ENCODE measurements at places on chromosomes 16 and 17.

DNA sequence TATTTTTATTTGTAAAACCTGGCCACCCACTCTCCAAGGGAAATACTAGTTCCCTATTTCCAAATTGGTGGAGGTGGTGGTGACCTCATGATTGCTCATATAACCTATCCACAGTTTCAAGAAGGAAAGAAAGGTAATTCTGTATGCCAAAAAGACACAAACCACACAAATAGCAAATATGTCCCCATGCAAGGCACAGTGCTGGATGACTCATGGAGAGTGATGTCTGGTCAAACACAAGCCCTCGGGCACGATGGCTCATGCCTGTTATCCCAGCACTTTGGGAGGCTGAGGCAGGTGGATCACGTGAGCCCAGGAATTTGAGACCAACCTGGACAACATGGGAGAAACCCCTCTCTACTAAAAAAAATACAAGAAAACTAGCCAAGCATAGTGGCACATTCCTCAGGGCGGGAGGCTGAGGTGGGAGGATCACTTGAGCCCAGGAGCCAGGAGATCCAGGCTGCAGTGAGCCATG, 64.2 kb downstream of the GNA13 start:
- no peak for DNase-seq

DNA sequence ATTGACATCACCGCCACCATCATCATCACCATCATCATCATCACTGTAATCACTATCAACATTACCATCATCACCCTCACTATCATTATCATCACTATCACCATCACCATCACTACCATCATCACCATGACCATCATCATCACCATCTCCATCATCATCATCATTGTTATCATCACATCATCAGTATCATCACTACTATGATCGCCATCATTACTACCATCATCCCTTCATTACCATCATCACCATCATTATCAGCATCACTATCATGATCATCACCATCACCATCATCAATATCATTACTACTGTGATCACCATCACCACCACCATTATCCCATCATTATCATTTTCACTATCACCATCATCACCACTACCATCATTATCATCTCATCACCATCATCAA, 368.3 kb downstream of the SEC14L1 start:
- no peak for DNase-seq

- DNase-seq, result peak; percentile 88
These were observed 5.7 kb upstream of the BANP start for GRCh38 chr16:87945351-87946042.

DNA sequence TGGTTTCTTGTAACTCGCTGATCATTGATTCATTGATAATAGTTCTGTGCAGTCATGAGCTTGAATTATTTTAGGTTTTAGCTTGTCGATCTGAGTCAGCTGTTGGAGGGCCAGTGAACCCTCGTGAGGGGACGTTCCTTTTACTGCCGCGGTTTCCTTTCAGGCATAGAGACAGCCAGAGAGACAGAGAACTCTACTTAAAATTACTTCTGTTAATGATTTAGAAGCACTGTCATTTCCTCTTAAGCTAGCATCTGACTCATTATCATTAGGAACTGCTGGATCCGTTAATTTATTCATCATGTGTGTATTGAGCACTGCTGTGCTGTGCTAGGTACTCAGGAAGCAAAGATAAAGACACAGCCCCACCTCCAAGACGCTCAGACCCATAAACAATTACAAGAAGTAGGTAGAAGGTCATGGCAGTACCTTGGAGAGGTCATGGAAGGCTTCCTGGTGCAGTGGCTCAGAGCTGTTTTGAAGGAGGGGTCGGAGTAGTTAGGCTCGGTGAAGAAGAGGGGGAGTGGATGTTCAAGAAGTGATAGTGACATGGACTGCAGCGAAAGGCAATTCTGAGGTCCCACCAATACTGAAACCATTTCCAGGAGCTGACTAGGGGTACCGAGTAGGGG, 3.3 kb downstream of the PGS1 start:
- no peak for DNase-seq

DNA sequence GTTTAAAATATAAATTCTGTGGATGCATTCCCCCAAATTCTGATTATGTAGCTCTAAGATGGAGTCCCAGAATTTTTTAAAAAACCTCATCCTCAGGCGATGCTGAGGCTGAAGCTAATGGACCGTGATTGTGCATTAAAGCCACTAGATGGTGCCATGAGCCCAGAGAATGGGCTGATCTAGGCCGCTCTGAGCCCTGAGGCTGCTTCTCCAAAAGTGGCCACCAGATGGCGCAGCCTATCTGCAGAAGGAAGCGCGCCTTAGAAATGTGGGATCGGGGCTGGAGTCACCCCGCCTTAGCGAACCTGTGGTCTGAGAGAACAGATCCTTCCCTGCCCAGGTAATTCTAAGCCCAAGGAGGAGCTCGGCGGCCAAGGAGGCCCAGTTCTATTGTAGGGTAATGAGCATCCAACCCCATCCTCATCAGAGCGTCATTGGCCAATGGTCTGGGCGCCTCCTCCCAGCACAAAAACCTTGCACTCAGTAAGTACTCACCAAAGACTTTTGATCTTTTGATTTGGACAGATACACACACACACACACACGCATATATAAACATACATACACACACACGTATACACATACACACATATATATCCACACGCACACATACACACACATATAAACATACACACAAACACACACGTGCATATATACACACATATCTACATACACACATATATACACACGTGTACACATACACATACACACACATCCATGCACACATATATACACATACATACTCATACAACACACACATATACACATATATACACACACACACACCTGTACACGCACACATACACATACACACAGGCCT, 13.7 kb upstream of the MMP2 start:
- DNase-seq, result peak; percentile 86
